ENCODE measurements at places on chromosomes 13 and 19.
A peak's percentile ranks its signal among the peaks of the same experiment; 100 is the strongest.

DNA sequence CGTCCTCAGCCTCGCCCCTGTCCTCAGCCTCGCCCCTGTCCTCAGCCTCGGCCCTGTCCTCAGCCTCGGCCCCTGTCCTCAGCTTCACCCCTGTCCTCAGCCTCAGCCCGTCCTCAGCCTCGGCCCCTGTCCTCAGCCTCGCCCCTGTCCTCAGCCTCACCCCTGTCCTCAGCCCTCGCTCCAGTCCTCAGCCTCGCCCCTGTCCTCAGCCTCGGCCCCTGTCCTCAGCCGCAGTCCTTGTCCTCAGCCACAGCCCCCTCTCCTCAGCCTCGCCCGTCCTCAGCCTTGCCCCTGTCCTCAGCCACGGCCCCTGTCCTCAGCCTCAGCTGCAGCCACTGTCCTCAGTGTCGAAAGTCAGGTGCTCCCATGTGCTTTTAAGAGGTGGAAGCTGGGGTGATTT is 10.5 kb downstream of the C13orf46 start:
- DNase-seq, result no peak

- no peak for DNase-seq
Measured at GRCh38 chr19:33286899-33287298, 15.4 kb downstream of the CEBPA start.

- DNase-seq, result peak; percentile 54
Measured at GRCh38 chr13:99062593-99062992, 84.7 kb upstream of the DOCK9 start.

DNA sequence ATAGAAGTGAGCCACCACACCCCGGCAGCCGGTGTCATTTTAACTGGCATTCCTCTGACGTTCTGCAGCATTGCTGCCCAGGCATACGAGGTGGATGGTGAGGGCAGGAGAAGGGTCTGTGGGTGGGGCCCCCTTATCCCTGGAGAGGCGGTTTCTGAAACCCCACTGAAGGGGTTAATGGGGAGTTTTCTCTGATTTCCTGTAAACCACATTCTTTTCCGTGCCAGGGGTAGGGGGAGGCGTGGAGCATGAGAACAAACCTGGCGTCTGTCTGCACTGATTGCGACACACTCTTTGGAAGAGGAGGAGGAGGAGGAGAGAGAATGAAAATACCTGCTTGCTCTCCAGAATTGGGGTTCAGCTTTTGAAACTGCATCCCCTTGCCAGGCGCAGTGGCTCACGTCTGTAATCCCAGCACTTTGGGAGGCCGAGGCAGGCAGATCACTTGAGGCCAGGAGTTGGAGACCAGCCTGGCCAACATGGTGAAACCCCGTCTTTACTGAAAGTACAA is 2.7 kb upstream of the C3 start:
- DNase-seq, result peak; percentile 61

GRCh38 chr19:17296976-17297375 is 6.2 kb downstream of the ABHD8 start:
- DNase-seq, result no peak

GRCh38 chr13:77565635-77566034 is 30.1 kb downstream of the SCEL start:
- peak; percentile 65 for DNase-seq

DNA sequence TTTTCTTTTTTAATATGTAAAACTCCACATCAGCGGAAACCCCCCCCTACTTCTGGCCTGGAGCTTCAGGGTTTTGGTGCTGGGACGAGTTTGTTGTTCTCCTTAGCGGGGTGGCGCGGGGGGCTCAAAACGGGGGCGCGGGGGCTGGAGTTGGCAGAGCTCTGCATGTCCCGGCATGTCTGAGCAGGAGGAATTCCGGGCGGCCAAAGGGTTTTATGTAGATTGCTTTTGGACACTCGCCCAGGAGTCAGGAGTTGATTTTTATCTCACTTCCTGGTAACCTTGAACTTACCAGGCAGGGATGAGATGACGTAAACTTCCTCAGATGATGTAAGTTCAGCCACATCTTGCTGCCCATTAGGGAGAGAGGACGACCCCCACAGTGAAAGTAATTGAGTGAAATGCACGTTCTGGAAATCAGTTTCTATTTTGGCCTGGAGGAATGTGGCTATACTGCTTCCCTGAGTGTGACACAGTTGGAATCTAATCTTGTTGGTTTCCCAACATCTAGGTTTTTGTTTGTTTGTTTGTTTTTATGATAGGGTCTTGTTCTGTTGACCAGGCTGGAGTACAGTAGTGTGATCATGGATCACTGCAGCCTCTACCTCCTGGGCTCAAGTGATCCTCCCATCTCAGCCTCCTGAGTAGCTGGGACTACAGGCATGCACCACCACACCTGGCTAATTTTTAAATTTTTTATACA is 21.0 kb upstream of the GDF15 start:
- peak; percentile 92 for DNase-seq

DNA sequence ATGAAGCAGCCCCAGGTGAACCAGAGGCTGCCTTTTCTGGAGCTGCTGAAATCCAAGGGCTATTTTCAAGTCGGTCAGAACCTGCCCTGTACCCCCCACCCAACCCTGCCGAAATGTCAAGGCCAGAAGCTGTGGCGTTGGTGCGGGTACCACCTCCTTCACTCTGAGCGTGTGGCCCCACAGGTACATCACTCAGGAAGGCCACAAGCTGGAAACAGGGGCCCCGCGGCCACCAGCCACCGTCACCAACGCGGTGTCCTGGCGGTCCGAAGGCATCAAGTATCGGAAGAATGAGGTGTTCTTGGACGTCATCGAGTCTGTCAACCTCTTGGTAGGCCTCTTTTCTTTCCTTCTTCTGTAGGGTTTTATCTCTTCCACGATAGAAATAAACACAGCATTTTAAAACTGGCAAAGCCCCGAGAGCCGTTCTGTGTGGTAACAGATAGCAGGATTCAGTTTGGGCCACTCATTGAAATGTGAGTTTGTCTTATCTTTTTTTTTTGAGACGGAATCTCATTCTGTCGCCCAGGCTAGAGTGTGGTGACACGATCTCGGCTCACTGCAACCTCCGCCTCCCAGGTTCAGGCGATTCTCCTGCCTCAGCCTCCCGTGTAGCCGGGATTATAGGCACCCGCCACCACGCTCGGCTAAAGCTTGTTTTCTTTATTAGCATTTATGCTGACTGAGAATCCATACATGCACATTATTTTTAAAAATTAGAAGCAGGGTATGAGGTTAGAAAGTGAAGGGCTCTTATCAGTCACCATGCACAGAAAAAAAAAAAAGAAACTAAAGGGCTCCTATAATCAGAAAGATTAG is 11.3 kb downstream of the AP1M1 start:
- no peak for DNase-seq

DNA sequence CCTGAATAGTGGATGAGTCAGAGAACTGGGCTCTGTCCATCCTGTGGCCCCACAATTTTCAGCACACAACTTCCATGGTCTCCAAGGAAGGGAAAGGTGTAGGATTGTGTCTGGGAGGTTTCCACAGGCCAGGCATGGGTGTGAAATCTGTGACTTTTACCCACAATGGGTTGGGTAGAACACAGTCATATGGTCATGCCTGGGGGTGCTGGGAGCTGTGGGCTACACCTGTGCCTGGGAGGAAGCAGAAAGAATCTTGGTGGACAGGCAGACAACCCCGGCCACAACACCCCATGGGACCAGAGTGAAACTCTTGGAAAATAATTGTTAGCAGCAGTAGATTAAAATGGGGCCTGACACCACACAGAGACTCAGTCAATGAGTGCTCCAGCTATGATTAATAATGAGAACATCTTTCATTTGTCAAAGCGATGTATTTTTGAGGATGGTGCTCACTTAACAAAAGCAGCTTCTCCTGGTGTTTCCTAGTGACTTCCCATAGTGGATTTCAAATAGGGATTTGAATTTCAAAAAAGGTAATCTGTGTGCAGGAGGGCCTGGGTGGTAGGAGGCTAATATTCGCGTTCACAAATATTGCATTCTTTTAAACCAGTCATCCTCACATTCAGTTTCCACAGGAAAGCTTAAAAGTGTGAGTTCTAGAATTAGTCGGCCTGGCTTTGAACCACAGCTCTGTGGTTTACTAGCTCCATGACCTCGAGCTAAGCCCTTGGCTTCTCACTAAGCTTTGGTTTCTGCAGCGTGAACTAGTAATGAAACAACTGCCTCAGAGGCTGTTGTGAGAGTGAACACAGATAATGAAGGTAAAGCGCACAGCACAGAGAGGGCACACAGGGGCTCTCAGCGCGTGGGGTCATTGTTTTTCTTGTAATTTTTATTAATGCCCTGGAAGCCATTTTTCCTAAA is 89.3 kb upstream of the UQCRFS1 start:
- DNase-seq, result no peak

- no peak for DNase-seq
Measured at GRCh38 chr19:30318936-30319335, 53.2 kb upstream of the ZNF536 start.

- DNase-seq, result no peak
Measured at GRCh38 chr13:74920920-74921319, 561.0 kb downstream of the TBC1D4 start.

DNA sequence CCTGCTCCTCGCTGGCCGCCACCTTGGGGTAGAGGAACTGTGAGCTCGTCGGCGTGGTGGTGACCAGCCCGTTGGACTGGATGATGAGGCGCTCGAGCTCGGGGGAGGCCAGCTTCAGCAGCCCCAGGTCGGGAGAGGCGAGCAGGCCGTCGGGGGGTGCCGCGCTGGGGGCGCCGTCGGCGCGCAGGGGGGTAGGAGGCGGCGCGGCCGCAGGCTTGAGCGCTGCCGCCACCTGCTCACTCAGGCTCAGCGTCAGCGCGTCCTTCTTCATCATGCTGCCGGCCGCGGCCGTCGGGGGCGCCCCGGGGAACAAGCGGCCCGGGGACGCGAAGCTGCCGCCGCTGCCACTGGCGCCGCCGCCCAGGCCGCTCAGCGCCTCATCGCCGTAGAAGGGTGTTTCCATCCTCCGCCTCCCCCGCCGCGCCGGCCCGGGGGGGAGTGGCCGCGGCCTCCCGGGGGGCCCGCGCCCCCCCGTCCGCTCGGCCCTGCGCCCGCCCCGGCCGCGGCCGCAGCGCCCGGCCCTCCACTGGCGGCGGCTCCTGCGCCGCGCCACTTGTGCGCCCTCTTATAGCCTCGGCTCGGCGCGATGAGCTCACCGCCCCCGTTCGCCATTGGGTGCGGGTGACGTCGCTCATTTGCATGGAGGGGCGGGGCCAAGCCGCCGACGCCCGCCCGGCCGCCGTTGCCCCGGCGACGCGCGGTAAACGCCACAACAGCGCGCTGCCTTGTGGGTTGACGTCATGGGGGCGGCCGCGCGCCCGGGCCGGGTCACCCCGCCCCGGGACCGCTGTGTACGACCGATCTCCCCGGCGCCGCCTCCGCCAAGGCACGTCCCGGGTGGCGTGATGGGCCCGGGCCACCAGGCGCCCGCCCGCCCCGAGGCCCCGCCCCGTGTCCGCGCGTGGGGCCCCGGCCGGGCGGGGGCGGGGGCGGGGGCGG is at the start of gene JUND:
Gene JUND (minus strand): TSS at position 541 of the 939 bp plus-strand sequence. CDS start 138 bp downstream, at position 403.
- peak; percentile 99 for DNase-seq

Measured in GM23248 (cell line).